ENCODE measurements at places on chromosomes 4 and X. TPM values are rescaled to one million over a fixed set of nuclear protein-coding genes. Genes with fewer than 3 reads are reported as not detected.

The INPP4B gene
- total RNA-seq: 24.9 TPM

The TMPRSS11D gene
- total RNA-seq: not detected

The BST1 gene
- total RNA-seq: 19.3 TPM

The ABLIM2 gene
- total RNA-seq: 23.8 TPM

The TEX11 gene
- total RNA-seq: not detected

The TMEM255A gene
- 1.6 TPM for total RNA-seq

The FAM241A gene
- total RNA-seq: 4.6 TPM

The PPEF1 gene
- total RNA-seq: 0.24 TPM

The CORIN gene
- total RNA-seq: 0.32 TPM

The ADH7 gene
- total RNA-seq: not detected

The INTU gene
- 17.4 TPM for total RNA-seq

The MAGEA1 gene
- total RNA-seq: not detected

The POLN gene
- 2.0 TPM for total RNA-seq

The MAOA gene
- total RNA-seq: 90.5 TPM

The MXD4 gene
- total RNA-seq: 43.6 TPM

The MTNR1A gene
- total RNA-seq: not detected

The FAM9B gene
- total RNA-seq: not detected

The XAGE1A gene
- not detected for total RNA-seq

The SPACA5 gene
- not detected for total RNA-seq

The VCX gene
- total RNA-seq: not detected
